CD4-positive, alpha-beta T cell treated with Interleukin-12 subunit alpha and Interleukin-12 subunit beta, for 1 hour (primary cell): ENCODE measurements at places on chromosomes 5 and 9.

DNA sequence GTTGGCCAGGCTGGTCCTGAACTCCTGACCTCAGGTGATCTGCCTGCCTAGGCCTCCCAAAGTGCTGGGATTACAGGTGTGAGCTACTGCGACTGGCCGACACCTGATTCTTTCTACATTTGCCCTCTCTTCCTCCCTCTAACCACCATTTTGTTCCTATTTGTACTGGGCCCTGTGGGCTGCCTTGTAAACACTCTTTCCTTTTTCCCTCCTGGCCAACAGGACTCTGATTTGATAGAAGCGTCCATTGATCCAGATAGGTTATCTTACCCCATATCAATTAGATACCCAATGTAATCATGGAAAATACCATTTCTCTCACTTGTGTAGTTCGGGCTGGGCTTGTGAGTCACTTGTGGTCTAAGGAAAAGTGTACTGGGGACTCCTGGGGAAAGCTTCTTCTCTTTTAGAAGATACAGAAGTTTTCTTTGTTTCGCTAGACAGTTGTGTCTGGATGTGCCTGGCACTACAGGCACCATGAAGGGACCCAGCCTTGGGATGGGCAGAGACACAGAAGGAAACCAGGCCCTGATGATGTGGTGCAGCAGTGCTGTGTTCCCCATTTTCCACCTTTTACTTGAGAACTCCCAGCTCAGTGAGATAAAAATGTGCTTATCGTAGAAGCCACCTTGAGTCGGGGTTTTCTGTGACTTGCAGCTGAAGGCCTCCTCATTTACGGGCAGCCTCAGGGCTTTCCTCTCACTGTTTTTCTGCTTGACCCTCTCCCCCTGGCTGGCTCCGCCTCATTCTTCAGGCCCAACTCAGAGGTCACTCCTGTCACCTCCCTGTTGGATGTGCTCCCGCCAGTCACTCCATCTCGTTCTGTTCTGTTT, 32.8 kb upstream of the CPEB4 start:
- no peak for DNase-seq

DNA sequence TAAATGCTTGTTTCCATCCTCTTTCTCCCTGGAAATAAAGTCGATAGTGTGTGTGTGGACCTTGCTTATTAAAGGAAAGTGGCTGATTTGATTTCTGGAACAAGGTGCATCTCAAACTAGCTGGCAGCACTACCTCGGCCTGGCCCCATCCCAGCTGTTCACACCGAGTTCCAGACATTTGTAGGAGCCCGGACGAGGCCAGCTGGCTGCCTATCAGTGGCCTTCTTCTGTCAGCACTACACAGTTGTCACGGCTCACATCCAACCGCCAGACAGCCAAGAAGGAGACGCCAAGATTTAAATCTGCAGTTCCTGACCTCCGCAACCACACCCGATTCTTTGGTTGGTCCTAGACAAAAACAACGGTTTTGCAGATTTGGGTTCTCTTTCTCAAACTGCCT, 63.6 kb downstream of the PALM2AKAP2 start:
- no peak for DNase-seq

GRCh38 chr9:116020801-116021200, 132.8 kb upstream of the PAPPA start:
- DNase-seq: no peak

GRCh38 chr9:109856785-109857184, 76.8 kb downstream of the PALM2AKAP2 start:
- no peak for DNase-seq

- DNase-seq: no peak
These were observed 11.3 kb downstream of the SEC24A start for GRCh38 chr5:134659922-134660321.

DNA sequence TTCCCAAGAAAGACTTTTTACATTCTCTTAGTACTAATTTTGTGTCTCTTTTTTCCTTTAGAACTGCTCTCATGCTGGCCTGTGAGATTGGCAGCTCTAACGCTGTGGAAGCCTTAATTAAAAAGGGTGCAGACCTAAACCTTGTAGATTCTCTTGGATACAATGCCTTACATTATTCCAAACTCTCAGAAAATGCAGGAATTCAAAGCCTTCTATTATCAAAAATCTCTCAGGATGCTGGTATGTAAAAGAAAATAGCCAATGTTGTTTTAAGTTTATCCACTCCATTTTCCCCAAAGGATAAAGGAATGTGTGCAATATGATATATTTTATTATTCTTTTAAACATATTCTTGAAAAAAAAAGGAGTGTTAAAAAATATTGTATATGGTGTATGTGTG, 27.3 kb upstream of the TTC23L start:
- DNase-seq: no peak

- no peak for DNase-seq
These were observed 315.5 kb downstream of the SLIT3 start for GRCh38 chr5:168985454-168985853.

GRCh38 chr5:96829297-96829696, 21.6 kb upstream of the ERAP1 start:
- no peak for DNase-seq

GRCh38 chr5:126499853-126500342, 76.7 kb downstream of the GRAMD2B start:
- peak; percentile 66 for DNase-seq

DNA sequence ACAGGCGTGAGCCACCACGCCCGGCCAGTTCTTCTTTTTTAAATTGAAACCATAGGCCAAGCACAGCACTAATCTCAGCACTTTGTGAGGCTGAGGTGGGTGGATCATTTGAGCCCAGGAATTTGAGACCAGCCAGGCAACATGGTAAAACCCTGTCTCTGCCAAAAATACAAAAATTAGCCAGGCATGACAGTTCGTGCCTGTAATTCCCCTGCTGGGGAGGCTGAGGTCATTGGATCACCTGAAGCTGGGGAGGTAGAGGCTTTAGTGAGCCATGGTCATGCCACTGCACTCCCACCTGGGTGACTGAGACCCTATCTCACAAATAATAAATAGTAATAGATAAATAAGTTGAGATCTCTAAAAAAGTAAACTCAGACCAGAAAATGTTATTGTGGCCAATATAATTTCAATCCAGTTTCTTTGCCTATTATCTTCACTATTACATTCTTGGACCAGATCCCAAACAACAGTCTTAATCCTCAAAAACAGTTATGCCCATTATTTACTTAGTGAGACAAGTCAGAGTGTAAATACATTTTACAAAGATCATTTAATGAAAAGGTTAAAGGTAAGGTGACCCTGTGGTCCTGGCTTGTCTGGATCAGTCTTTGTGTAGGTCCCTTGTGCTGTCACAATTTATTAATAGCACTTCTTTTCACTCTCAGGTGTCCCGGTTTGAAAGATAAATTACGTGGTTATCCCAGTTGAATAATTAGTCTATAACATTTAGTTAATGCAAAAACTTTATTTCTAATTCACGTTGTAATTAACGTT, 53.6 kb downstream of the RAB24 start:
- DNase-seq: no peak

- DNase-seq: peak; percentile 56
These were observed 12.0 kb upstream of the C9 start for GRCh38 chr5:39376293-39376714.

- no peak for DNase-seq
These were observed 21.1 kb upstream of the CARTPT start for GRCh38 chr5:71697967-71698366.

GRCh38 chr9:93864032-93864431, 91.1 kb downstream of the BARX1 start:
- DNase-seq: no peak

DNA sequence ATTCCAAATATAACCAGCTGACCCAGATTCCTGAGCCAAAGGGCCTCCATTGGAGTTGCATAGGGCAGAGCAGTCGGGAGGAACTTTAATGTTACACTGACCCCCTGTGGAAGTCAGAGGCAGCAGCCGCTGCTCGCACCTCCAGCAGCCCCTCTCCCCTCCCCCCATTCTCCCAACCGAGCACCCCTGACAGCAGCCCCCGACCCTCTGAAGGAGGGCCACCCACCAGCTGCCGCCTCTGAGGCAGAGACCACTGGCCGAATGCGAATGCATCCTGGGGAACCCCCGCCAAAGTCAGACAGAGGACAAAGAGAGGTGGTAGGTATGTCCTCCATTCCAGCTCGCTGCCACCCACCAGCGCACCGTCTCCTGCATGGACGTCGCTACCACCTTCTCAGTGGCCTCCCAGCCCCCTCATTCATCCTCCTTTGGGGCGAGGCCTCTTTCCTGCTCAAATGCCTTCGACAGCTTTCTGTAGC, 231.0 kb downstream of the CDK5RAP2 start:
- no peak for DNase-seq

DNA sequence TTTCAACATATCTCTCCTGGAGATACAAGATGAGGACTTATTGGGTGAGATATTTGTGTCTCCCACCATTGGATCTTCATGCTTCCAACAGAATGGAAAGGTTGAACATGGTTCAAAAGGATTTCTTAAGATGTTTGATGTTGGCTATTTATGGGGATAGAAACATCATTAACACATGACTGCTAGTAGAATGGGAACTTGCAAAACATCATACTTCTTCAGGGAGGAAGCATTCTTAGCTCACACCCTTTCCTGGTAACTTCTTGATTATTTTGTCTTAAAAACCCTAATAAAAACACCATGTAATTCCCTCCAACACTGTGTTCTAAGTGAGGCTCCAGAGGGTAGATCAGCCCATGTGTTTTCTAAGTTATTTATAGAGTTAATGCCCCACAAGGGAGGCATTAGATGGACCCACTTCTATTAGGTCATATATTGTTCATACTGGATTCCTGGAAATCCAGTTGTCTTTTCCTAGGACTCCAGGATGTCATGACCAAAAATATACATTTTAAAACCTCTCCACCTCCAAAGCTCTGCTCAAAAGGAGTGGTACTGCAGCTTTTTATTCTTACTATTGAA, 95.8 kb downstream of the FOXD1 start:
- DNase-seq: no peak

DNA sequence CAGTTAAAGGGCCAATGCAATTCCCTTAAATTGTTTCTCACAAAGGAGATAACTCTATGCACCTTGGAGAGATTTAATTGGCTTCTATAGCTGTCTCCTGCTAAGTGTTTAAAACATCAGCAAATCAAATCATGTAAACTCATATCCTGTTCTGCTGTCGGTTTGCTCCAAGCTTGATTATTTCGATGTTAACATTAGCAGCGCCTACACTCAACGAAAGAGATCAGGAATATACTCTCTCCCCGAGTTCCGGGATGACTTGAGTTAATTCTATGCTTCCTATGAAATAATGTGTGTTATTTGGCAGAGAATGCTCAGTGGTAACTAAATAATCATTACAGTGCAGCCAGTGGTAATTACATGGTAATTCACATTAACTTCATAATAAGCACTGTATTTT, 338.6 kb downstream of the EBF1 start:
- DNase-seq: no peak

DNA sequence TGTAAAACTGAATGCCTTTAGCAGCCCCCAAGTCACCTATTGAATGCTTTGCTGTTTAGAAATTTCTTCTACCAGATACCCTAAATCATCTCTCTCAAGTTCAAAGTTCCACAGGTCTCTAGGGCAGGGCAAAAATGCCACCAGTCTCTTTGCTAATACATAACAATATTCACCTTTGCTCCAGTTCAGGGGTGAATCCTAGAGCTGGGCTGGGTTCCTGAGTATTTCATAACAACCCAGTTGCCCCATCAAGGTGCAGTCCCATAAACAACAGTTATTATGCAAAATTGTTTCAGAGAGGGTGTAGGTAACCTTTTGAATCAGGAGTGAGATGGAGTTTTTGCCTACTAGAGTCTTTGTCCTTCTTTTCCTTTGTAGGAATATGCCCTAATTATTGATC, 19.0 kb upstream of the C1QTNF3 start:
- DNase-seq: no peak

DNA sequence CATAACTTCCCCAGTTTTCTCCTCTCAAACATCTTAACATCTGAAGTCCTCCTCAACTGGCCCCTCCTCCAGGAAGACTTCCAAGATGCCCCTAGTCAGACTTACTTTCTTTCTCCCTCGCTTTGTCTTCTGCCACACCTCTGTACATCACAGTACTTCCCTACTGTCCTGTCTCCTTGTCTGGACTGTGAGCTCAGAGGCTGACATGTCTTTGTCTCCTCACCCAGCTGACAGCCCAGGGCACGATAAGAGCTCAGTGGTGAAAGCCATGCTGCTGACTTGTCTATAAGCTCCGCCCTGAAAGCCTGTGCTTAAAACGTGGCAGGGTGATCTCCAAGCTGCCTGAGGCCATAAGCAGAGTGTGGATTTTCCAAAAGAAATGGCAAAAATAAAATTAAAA, 33.0 kb upstream of the SLC25A51 start:
- DNase-seq: no peak

GRCh38 chr9:106487266-106487665, 375.7 kb upstream of the ZNF462 start:
- DNase-seq: no peak

GRCh38 chr9:91145496-91145895, 216.2 kb downstream of the AUH start:
- no peak for DNase-seq

- no peak for DNase-seq
These were observed 7.9 kb downstream of the CKMT2 start for GRCh38 chr5:81241001-81241400.

- no peak for DNase-seq
These were observed 7.9 kb upstream of the SYNPO start for GRCh38 chr5:150632305-150633160.

DNA sequence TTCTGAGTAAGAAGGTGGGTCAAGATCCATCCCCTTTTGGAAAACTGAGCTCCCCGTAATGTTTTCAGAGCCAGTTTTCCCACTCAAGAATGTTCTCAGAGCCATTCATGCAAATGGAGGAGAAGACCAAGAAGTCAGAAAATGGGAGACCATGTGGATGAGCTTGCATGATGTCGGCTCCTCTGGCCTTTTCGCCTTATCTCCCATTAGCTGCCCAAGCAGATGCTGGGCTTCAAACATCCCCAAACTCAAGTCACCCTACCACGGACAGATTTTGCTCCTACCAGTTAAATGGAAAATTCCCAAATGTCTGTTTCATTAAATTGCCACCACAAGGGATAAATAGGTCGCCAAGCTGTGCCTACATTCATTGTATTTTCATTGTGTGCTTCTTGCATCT, 161.4 kb downstream of the ICE1 start:
- DNase-seq: no peak

DNA sequence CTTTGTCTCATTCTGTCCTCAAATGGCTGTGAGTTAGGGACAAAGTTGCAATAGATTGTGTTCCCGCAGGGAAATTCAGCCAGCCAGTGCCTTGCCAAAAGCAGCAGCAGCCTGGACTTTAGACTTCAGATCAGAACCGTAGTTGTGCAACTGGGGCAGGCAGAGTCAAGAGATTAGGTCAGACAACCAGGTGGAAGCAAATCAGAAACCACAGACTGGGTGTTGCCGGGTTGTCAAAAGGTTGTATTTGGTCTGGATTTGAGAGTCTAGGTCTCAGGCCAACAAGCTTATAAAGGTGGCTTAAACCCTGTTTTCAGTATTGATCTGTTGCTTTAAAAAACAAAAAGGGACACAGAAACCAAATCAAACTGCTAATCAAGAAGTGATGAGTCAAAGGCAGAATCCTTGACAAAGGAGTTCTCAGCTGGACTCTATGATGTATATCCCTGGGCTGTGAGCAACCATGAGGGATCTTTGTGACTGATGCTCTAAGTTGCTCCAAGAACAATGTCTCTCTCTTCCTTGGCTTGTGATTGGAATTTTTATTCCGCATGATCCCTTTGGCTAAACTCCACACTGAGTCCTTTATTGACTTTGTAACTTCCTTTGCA, 20.9 kb downstream of the RFK start:
- DNase-seq: no peak

GRCh38 chr5:124315741-124316415, 430.6 kb downstream of the ZNF608 start:
- DNase-seq: no peak

GRCh38 chr9:123349691-123350480, 6.1 kb upstream of the CRB2 start:
- peak; percentile 72 for DNase-seq

GRCh38 chr5:134142052-134142451, 27.6 kb downstream of the TCF7 start:
- no peak for DNase-seq
